Fibroblast of the aortic adventitia (primary cell): ENCODE measurements at places on chromosomes 2 and 18. TPM values are rescaled to one million over a fixed set of nuclear protein-coding genes. Genes with fewer than 3 reads are reported as not detected.

Gene AQP12A
- total RNA-seq = not detected in 2 replicates

Gene SIX2
- total RNA-seq = 2.9 and 8.3 TPM in 2 replicates

Gene TMEM178A
- 0.36 TPM in 1 of 2 replicates, not detected in the other for total RNA-seq

Gene C2orf76
- 8.6 and 21.4 TPM in 2 replicates for total RNA-seq

Gene OTOF
- total RNA-seq = not detected in 2 replicates

Gene MEP1B
- not detected in 2 replicates for total RNA-seq

Gene TUBA3E
- not detected in 2 replicates for total RNA-seq

Gene DNAJC5G
- not detected in 2 replicates for total RNA-seq

Gene LRRTM4
- total RNA-seq = 0.18 and 1.5 TPM in 2 replicates

Gene LOXHD1
- not detected in 2 replicates for total RNA-seq

Gene PAIP2B
- total RNA-seq = 0.27 and 1.6 TPM in 2 replicates

Gene ARHGEF33
- 0.25 and 0.54 TPM in 2 replicates for total RNA-seq

Gene FNDC4
- 7.3 and 45.8 TPM in 2 replicates for total RNA-seq

Gene CCDC121
- total RNA-seq = 3.6 and 7.0 TPM in 2 replicates

Gene HOXD11
- not detected in 2 replicates for total RNA-seq

Gene HADHA
- total RNA-seq = 135 and 174 TPM in 2 replicates

Gene SIX3
- total RNA-seq = not detected in 2 replicates

Gene CRIM1
- 100 and 108 TPM in 2 replicates for total RNA-seq

Gene EFR3B
- total RNA-seq = 0.99 and 1.1 TPM in 2 replicates

Gene TMEM150A
- 7.4 and 8.6 TPM in 2 replicates for total RNA-seq

Gene IGFBP2
- 1.1 and 10.6 TPM in 2 replicates for total RNA-seq

Gene FBXO41
- 0.18 and 1.6 TPM in 2 replicates for total RNA-seq

Gene ANKRD30BL
- 0.16 TPM in 1 of 2 replicates, not detected in the other for total RNA-seq

Gene ZBTB7C
- 0.09 and 0.41 TPM in 2 replicates for total RNA-seq

Gene PLCL1
- 12.4 and 17.7 TPM in 2 replicates for total RNA-seq

Gene SERPINB11
- not detected in 2 replicates for total RNA-seq

Gene LYPD6B
- 0.18 TPM in 1 of 2 replicates, not detected in the other for total RNA-seq

Gene RIT2
- total RNA-seq = not detected in 2 replicates

Gene NHEJ1
- total RNA-seq = 18.3 and 23.8 TPM in 2 replicates

Gene TM4SF20
- total RNA-seq = 0.57 TPM in 1 of 2 replicates, not detected in the other

Gene TTR
- total RNA-seq = not detected in 2 replicates

Gene TMEM37
- not detected in 2 replicates for total RNA-seq

Gene CYP26B1
- 2.5 and 8.6 TPM in 2 replicates for total RNA-seq

Gene ESCO1
- 15.6 and 26.0 TPM in 2 replicates for total RNA-seq

Gene TMEM198
- 1.1 and 2.8 TPM in 2 replicates for total RNA-seq

Gene TBR1
- not detected in 2 replicates for total RNA-seq

Gene TMEM247
- total RNA-seq = not detected in 2 replicates

Gene MRPS9
- total RNA-seq = 17.8 and 30.4 TPM in 2 replicates

Gene FSHR
- total RNA-seq = not detected in 2 replicates

Gene UPP2
- not detected in 2 replicates for total RNA-seq

Gene STON1
- 24.6 and 79.9 TPM in 2 replicates for total RNA-seq

Gene UGT1A10
- 0.41 TPM in 1 of 2 replicates, not detected in the other for total RNA-seq

Gene KIF1A
- under 0.01 TPM in 1 of 2 replicates, not detected in the other for total RNA-seq

Gene RNF152
- total RNA-seq = 7.3 and 12.8 TPM in 2 replicates

Gene SERPINB10
- not detected in 2 replicates for total RNA-seq

Gene MBOAT2
- 18.1 and 37.1 TPM in 2 replicates for total RNA-seq
